ENCODE measurements at places on chromosomes 6 and 20. TPM values are rescaled to one million over a fixed set of nuclear protein-coding genes. Genes with fewer than 3 reads are reported as not detected.

- DNase-seq: no peak
Observed at GRCh38 chr20:31676609-31676989, 38.9 kb downstream of the COX4I2 start.

- DNase-seq: no peak
Observed at GRCh38 chr6:14816116-14816859, 429.6 kb upstream of the JARID2 start.

- DNase-seq: no peak
Observed at GRCh38 chr20:52383995-52384621, 192.5 kb upstream of the ZFP64 start.

DNA sequence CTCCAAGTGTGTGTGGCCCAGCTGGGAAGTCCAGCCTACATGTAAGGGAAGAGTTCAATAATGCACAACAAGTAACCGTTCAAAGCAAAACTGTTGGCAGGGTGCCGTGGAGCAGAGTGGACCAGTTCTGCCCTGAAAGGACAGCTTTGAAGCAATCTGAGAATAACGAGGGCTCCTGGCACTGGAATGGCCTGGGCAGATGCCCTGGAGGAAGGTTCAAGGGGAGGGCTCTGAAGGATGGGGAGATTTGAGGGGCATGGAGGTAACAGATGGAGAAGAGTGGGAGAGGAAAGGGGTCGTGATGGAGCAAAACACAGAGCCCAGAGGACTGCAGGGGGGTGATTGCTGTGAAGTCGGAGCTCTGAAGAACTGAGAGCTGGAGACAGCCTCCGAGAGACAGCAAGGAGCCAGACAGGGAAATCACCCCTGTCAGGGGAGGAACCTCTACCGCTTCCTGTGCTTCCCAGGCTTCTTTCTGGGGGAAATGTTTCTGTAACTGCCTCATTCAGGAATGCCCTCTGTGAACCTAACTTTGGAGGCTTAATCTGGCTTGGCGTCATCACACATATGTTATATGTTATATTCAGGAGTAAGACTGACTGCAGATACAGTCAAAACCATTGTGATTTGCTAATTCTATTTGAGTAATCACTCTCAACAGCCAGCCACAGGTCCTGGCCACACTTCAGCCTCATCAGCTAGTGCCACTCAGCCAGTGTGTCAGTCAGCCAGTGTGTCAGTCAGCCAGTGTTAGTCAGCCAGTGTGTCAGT is 41.2 kb downstream of the ZC3H12D start:
- DNase-seq: no peak

GRCh38 chr6:31652925-31653724 is 664 bp upstream of the BAG6 start:
- no peak for DNase-seq

- peak; percentile 76 for DNase-seq
Observed at GRCh38 chr6:1436334-1437306, 47.2 kb downstream of the FOXF2 start.

DNA sequence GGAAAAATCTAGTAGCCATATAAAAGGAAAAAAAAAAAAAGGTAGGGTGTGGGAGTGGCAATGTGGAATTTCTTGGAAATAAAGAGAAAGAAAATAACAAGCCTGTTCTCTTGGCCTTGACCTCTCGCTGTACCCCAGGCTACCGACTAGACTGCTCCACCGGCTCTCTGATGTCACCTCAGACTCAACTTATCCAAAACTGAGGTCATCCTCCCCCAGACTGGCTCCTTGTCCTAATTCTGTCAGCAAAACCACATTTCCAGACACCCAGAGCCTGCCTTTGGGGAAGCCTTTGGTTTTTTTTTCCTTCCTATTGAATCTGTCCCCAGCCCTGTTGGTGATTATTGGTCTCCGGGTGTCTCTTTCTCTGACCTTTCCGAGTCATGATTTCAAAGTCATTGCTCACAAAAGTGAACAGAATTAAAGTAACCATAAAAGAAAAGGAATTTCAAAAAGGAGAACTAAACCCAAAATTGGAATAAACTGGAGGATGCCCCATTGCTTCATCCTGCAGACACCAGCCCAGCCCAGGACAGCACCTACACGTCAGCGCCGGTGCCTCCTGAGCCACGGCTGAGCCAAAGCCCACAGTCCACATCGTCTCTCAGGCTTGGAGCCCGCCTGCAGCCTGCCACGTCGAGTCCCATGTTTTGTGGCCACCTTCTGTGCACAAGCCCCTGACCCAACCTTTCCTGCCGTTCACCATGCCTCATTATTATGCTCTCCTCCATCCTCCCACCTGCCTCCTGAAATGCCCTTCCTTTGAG is 170.7 kb downstream of the MYLK4 start:
- no peak for DNase-seq

DNA sequence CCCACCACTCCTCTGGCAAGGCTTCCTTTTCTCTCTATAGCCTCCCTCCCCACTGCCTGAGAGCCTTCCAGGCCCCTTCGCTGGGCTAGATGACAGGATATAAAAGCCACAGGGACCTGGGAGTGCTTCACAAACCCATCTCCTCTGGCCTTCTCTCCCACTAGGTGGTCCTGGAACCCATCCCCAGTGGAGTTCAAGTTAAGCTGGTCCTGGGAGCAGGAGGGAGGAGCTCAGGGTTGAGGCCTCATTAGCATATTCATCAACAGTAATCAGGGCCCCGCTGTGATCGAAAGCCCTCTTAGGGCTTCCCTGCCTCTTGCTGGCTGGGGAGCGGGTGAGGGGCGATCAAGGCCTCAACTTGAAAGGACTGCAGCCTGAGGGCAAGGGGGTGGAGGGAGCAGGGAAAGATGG is 9.1 kb downstream of the EBF4 start:
- DNase-seq: no peak

GRCh38 chr20:17473659-17474058 is 57.5 kb downstream of the BFSP1 start:
- no peak for DNase-seq

- no peak for DNase-seq
Observed at GRCh38 chr6:113425977-113426660, 431.0 kb upstream of the MARCKS start.

- no peak for DNase-seq
Observed at GRCh38 chr6:104680539-104680938, 179.2 kb downstream of the HACE1 start.

DNA sequence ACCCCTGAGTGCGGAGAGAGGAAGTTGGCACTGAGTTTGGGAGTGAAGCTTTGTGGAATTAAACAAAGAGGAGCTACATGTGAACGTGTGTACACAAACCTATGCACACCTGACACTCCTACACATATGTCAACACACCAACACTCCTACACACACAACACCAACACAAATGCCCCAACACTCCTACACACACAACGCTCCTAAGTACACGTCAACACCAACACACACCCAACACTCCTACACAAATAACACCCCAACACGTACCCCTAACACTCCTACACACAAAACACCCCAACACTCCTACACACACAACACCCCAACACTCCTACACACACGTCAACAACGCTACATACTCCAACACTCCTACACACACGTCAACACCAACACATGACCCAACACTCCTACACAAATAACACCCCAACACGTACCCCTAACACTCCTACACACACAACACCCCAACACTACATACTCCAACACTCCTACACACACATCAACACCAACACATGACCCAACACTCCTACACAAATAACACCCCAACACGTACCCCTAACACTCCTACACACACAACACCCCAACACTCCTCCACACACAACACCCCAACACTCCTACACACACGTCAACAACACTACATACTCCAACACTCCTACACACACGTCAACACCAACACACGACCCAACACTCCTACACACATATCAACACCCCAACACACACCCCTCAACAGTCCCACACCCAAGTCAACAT is 40.1 kb upstream of the ZBP1 start:
- DNase-seq: no peak

DNA sequence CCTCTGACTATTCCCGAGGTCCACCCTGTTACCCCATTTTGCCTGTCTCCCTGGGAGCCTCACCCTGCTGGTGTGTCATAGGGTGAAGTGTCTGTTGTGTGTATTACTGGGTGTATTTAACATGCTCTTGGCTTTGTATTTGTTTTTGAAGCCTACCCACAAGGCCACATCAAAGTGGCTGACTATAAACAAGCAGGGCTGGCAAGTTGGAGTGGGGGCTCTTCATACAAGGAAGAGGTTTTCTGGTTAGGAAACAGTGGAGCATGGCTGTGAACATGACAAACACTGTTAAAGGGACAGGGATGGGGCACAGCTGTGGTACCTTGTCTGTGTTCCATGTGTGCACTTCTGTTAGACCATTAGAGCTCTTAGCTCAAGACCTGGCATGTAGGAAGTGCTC is 26.3 kb downstream of the HECA start:
- no peak for DNase-seq

GRCh38 chr20:10007747-10008146 is 27.0 kb upstream of the ANKEF1 start:
- no peak for DNase-seq

DNA sequence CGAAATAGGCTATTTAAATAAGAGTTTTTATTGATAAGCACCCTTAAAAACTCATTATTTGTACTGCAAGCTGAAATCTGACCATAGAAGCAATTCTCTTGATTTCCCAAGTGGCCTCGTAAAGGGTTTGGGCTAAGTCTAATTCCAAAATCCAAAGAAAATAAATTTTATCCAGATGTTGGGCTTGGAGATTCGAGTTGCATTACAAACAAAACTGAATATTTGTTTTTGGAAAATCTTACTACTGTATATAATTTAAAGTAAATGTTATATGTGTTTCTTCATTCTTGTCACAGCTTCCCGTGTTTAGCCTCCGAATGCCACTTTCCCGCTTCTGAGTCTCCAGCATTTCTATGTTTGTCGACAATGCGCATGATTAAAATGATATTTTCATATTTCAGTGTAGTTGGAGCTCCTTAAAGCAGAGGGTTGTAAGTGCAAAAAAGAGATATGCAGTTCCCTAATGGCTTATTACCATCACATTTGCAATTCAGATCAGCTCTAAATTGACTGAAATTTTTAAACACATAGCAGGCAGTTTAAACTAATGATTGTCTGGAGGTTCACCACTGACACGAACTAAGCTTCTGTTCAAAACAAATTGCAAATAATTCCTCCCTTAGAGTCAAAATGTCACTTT is 47.0 kb downstream of the PRL start:
- no peak for DNase-seq

The GSTA2 gene
- not detected for polyA plus RNA-seq

The MUC21 gene
- not detected for polyA plus RNA-seq

The DDO gene
- polyA plus RNA-seq: 2.1 TPM

The SCRT2 gene
- not detected for polyA plus RNA-seq

The MAPK13 gene
- polyA plus RNA-seq: 15.1 TPM

The KIAA1586 gene
- polyA plus RNA-seq: 22.9 TPM

The ZSCAN9 gene
- 41.5 TPM for polyA plus RNA-seq

The GABRR2 gene
- 0.76 TPM for polyA plus RNA-seq

The DSP gene
- 60.2 TPM for polyA plus RNA-seq

The BANF2 gene
- polyA plus RNA-seq: not detected

The OARD1 gene
- 39.3 TPM for polyA plus RNA-seq

The RAET1L gene
- polyA plus RNA-seq: not detected

The FGD2 gene
- polyA plus RNA-seq: 3.1 TPM

The B3GALT4 gene
- polyA plus RNA-seq: 3.3 TPM

The HLA-DOA gene
- 2.6 TPM for polyA plus RNA-seq

The BMP7 gene
- 18.9 TPM for polyA plus RNA-seq

Data from right lung (tissue), 10 donors.